ENCODE measurements at places on chromosomes 6 and 20. TPM values are rescaled to one million over a fixed set of nuclear protein-coding genes. Genes with fewer than 3 reads are reported as not detected.

- no peak for DNase-seq
Measured at GRCh38 chr20:4953881-4954280, 47.4 kb downstream of the SLC23A2 start.

GRCh38 chr20:46083101-46083500 lies 6.7 kb downstream of the NCOA5 start:
- no peak for DNase-seq

- no peak for DNase-seq
Measured at GRCh38 chr6:93584300-93584699, 164.9 kb upstream of the EPHA7 start.

GRCh38 chr20:42218621-42219374 lies 600.6 kb upstream of the CHD6 start:
- no peak for DNase-seq

DNA sequence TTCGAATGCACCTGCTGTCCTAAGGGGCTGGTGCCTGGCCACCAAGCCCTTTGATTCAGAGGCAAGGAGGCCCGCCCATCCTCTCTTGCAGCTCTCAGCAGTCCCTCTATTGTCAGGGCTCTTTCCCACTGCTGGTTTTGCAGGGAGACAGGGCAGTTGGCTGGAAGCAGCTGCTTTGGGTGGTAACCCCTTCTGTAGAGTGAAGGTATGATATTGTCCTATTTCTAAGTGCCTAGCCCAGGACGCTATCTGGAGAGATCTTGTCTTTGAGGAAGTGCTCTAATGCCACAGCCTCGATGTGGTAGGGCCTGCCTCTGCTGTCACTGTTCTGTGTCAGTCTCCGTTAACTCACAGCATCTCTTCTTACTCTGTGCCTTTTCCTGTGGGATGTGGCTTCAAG lies 5.6 kb downstream of the PLCG1 start:
- DNase-seq, result no peak

- DNase-seq, result no peak
Measured at GRCh38 chr20:11582060-11582459, 335.6 kb upstream of the BTBD3 start.

- DNase-seq, result no peak
Measured at GRCh38 chr20:61855286-61855685, 210.4 kb downstream of the TAF4 start.

DNA sequence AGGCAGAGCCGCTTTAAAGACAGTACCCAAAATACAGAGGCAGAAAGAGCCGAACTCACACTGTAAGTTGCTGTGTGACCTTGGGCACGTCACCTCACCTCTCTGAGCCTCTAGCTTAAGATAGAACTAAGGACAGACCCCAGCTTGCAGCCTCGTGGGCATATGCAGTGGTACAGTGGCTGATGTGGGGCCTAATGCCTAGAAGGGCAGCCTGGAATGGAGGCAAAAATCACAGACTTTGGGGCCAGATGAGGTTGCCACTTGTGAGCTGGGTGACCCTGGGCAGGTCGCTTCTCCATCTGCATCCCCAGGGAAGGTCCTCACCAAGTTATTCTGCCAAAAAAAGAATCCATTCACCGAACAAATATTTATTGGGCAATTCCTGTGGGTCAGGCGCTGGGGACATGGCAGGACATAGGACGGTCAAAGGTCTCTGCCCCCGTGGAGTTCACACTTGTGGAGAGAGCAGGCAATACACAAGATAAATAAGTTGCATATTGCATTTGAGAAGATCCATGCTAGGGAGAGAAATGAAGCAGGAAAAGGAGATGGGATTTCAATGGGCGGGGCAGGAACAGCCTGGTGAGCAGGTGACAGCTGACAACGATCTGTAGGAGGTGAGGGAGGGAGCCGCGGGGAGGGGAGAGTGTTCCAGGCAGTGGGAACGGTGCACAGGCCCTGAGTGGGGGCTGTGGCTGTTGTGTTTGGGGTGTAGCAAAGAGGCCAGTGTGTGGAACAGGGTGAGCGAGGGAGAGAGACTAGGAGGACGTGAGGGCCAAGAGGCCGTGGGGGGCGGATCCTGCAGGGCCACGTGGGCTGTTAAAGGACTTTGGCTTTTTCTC lies 115.2 kb downstream of the CEBPB start:
- DNase-seq, result no peak

- DNase-seq, result no peak
Measured at GRCh38 chr6:138297761-138298298, 79.5 kb upstream of the PBOV1 start.

DNA sequence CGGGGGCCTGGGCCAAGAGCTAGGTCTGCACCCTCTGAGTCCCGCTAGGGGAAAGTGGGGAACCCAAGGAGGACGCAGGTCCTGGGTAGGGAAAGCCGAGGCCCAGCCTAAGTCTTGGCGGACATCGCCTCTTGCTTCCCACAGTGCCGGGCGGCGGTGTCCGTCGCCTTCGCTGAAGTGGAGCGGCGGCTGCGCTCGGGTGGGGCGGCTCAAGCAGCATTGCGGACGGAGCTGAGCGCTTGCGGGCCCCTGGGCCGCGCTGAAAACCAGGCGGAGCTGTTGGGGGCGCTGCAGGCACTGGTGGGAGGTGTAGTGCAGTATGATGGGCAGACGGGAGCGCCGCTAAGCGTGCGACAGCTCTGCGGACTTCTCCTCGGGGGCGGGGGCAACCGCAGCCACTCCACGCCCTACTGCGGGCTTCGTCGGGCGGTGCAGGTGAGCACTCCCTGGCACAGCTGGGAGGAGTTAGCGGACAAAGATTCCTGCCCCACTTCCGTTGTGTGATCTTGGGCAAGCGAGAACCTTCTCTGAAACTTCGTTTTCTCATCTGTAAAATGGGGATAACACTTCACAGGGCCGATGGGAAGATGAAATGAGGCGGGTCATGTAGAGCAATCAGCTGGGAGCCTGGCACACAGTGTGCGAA lies 4.2 kb downstream of the PRSS16 start:
- peak; percentile 97 for DNase-seq

Gene PPP1R3G
- 0.36 TPM for total RNA-seq

Gene MCCD1
- total RNA-seq, result not detected

Gene TRIM39
- total RNA-seq, result 21.2 TPM
